ENCODE measurements at places on chromosomes 12 and 14. TPM values are rescaled to one million over a fixed set of nuclear protein-coding genes. Genes with fewer than 3 reads are reported as not detected.

The MYO1A gene
- polyA plus RNA-seq, result 0.77 TPM

The SSPN gene
- 3.2 TPM for polyA plus RNA-seq

The GPR135 gene
- 0.77 TPM for polyA plus RNA-seq

The SDR9C7 gene
- not detected for polyA plus RNA-seq

The IAPP gene
- not detected for polyA plus RNA-seq

The CEP170B gene
- polyA plus RNA-seq, result 8.1 TPM

The ZNF891 gene
- 0.39 TPM for polyA plus RNA-seq

The ACOT6 gene
- polyA plus RNA-seq, result 1.4 TPM

The PTPRQ gene
- 3.1 TPM for polyA plus RNA-seq

The BICDL1 gene
- 60.5 TPM for polyA plus RNA-seq

The RFX4 gene
- not detected for polyA plus RNA-seq

The RD3L gene
- polyA plus RNA-seq, result not detected

The SPTB gene
- polyA plus RNA-seq, result 2.2 TPM

The SLC25A47 gene
- polyA plus RNA-seq, result 1.0 TPM

The RAD51AP1 gene
- 0.52 TPM for polyA plus RNA-seq

The IL31 gene
- not detected for polyA plus RNA-seq

The FOXG1 gene
- polyA plus RNA-seq, result not detected

The ARMH4 gene
- polyA plus RNA-seq, result 14.2 TPM

The NKX2-1 gene
- polyA plus RNA-seq, result not detected

The TBC1D30 gene
- polyA plus RNA-seq, result 4.2 TPM

The NEUROD4 gene
- polyA plus RNA-seq, result not detected

The SMIM41 gene
- polyA plus RNA-seq, result not detected

The PPFIA2 gene
- 2.8 TPM for polyA plus RNA-seq

The AQP6 gene
- polyA plus RNA-seq, result 74.1 TPM

The DHH gene
- polyA plus RNA-seq, result 0.54 TPM

The RERGL gene
- 48.4 TPM for polyA plus RNA-seq

The PLEKHG7 gene
- 0.45 TPM for polyA plus RNA-seq

The SLC25A29 gene
- 88.5 TPM for polyA plus RNA-seq

The PPP1R36 gene
- 2.8 TPM for polyA plus RNA-seq

The NRDE2 gene
- polyA plus RNA-seq, result 7.0 TPM

The RNU4-1 gene
- polyA plus RNA-seq, result not detected

The LRRC9 gene
- not detected for polyA plus RNA-seq

The NXPH4 gene
- 0.71 TPM for polyA plus RNA-seq

The CLEC2A gene
- not detected for polyA plus RNA-seq

The GNB3 gene
- 1.4 TPM for polyA plus RNA-seq

The EPYC gene
- not detected for polyA plus RNA-seq

The HIGD1C gene
- polyA plus RNA-seq, result not detected

The DBX2 gene
- not detected for polyA plus RNA-seq

The ANO4 gene
- 0.82 TPM for polyA plus RNA-seq
